NCI-H1694 (cell line): ENCODE measurements at places on chromosomes 16 and 17.

DNA sequence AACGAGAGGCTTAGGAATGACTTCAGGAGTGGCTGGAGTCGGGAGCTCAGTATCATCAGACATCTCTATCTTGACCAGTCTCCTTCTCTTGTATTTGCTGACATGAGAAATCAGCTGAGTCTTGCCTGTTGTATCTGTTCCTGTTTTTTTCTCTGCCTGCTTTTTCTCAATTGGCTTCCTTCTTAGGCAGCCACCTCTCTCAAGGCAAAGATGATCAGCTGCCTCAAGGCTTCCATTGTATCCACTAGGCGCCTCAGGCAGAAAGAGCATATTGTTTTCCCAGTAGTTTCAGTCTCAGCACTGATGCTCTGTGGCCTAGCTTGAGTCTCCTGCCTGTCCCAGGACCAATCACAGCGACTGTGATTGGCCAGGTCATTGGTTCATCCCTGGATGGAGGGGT, 306.2 kb downstream of the CPPED1 start:
- no peak for DNase-seq

GRCh38 chr17:75128694-75129505, 2.6 kb downstream of the NT5C start:
- DNase-seq: no peak

- no peak for DNase-seq
These were observed 610 bp downstream of the PIK3R5 start for GRCh38 chr17:8964801-8965393.

GRCh38 chr16:79395591-79395990, 204.9 kb downstream of the MAF start:
- no peak for DNase-seq

GRCh38 chr16:71852158-71852557, 6.4 kb downstream of the ATXN1L start:
- no peak for DNase-seq

DNA sequence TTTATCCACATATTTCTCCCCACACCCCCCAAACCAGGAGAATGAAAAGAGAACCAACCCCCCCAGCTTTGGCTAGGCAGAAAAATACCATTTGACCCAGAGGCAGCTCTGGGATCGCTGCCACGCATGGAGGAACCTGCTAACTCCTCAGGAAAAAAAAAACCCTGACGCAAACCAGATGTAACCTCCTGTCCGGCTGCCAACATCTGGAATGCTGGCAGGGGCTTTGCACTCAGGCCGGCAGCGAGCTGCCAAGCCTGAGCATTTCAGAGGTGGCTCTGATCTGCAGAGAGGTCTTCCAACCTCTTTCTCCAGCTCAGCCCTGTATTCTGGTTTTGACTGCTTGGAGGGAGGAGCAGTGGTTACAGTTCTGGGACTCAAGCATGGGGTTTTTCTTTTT, 8.2 kb downstream of the IGFBP4 start:
- no peak for DNase-seq

- no peak for DNase-seq
These were observed 37.4 kb upstream of the ADAMTS18 start for GRCh38 chr16:77472262-77472661.

- no peak for DNase-seq
These were observed 1.4 kb downstream of the PAQR4 start for GRCh38 chr16:2970563-2970962.

- no peak for DNase-seq
These were observed 432 bp downstream of the ZNF276 start for GRCh38 chr16:89721546-89722391.

DNA sequence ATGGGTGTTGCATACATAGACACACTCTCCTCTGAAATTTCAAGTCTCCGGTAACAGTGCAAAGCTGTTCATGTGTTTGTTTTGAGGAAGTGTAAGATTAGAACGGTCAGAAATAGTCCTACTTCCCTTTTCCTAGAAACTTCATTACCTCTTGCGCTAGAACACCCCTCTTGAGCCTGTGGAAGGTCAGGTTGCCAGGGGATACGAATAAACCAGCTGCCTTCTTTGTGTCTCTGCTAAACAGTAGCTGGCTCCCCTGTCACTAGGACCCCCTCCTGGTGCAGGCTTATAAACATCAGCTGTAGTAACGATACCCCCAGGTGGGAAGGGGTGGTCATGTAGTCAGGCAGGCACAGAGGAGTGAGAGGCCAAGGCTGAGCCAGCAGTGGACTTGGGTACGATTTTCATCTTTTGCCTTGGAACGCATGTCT, 113.4 kb upstream of the RCVRN start:
- DNase-seq: no peak

- no peak for DNase-seq
These were observed 29.8 kb downstream of the ANKRD40 start for GRCh38 chr17:50677851-50678375.

DNA sequence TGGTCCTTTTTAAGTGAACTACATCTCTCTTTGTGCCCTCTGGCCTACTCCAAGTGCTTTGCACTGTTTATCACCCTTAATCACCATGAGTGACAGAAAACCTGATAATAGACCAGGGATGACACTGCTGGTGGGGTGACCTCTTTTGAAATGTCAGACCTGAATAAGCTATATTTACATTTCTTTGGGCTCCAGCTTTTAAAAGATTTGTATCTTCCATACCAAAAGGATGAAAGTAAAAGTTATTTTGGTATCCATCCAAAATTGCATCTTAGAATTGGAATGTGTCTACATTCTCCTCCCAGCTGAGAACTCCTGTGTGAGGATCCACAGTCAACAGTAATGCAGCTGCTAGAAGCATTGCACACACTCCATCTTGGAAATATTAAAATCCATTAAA, 370.0 kb downstream of the CDH11 start:
- no peak for DNase-seq
